ENCODE measurements at places on chromosomes 5 and 9.

DNA sequence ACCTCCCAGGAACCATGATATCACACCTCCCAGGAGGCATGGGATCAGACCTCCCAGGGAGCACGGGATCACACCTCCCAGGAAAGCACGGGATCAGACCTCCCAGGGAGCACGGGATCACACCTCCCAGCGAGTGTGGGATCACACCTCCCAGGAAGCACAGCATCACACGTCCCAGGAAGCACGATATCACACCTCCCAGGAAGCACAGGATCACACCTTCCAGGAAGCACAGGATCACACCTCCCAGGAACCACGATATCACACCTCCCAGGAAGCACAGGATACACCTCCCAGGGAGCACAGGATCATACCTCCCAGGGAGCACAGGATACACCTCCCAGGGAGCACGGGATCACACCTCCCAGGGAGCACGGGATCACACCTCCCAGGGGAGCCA lies 30.0 kb upstream of the FCN2 start:
- no peak for DNase-seq

DNA sequence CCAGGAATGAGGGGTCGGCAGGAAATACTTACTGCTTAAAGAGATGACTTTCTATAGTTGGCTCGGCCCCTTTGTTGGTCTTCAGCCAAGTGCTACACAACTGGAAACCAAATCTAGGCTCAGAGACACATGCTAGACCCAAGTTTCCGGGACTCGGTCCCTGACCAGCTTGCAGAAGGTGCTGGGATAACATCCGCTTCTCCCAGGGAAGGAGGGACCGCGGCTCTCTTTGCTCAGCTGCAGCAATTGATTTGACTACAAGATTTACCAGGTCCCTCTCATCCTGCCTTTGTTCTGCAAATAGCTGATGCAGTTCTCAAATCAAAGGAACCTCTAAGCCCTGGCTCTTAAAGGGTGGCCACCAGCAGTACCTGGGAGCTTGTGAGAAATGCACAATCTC lies 314.7 kb downstream of the MLLT3 start:
- DNase-seq, result no peak

GRCh38 chr5:58893551-58893950 lies 310.7 kb downstream of the RAB3C start:
- DNase-seq, result no peak

DNA sequence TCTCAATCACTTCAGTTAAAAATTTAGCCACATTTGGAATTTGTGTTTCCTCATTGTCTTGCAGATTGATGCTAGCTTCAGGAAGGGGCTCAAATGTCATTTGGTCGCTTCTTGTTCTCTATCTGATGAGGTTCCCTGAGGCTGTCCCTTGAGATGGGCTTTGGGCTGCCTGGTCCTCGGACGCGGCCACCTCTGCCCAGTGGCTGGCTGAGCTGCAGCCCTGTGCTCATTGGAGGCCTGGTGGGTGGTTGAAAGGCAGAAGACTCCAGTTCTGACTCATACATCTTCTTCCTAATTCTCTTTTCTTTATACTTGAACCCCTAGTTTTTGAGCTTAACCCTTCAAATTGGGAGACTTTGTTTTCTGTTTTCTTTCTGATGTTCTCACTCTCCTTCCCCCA lies 78.8 kb upstream of the NTRK2 start:
- no peak for DNase-seq

GRCh38 chr5:16975950-16976624 lies 40.0 kb upstream of the MYO10 start:
- no peak for DNase-seq

DNA sequence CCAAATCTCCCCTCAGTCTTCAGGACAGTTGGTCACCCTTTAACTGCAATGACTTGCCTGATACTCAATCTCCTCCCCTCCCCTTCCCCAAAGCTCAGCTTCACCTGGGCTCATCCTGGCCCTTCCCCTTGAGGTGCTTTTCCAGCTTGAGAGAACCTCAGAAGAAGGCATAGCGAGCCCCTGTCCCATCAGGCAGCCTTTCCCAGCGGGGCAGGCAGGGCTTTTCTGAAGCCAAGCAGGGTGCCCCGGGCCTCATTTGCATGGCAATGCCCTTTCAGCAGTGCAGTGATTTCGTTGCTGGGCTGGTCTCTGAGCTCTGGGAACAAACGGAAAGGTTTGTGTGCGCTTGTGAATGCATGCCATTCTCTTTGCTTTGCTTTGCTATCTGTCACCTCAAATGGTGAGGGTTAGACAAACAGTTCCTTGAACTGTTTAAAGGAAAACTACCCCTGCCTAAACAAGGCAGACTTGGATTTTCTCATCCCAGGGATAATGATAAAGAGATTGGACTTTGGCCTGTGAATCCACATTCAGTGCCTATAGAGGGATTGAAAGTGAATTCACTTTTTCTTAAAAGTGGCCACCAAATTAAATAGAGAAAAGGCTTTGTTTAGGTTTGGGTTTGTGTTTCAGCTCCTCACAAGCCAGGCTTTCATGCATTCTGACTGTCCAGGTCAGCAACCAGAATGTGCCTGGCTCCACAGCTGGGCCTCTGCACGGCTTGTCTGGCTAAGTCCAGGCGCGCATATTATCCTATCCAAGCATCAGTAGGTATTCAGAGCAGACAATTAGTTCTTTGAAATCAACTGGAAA lies 165.3 kb downstream of the ZNF608 start:
- DNase-seq, result no peak

DNA sequence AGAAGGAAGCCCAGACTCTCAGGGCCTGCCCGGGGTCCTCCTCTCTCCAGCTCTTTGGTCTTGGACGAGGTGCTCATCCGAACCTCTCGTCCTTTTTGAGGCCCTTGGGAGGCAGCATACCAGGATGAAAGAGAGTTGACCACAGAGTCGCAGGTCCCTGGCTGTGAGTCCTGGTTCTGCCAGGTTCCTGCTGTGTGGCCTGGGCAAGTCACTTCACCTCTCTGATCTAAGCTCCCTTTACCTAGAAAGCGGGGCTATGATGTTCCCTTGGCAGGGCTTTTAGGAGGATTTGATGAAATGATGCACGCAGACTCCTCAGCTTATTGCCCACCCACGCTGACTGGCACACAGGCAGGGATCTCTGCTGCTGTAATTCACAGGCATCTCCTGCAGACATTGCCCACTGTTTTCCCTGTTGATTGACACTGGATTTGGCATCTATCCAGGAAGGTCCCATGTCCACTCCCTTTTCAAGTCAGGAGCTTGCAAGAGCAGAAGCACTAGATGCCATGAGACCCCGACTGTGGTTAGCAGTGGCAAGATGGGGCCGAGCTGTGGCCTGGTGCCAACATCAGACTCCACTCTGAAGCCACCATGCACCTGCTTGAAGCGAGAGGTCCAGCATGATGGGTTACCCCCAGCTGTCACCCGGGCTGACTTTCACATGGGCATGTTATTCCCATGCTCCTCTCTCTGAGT lies 71.5 kb downstream of the MACROH2A1 start:
- no peak for DNase-seq

- DNase-seq, result no peak
Observed at GRCh38 chr9:24936117-24936516, 390.4 kb upstream of the IZUMO3 start.

DNA sequence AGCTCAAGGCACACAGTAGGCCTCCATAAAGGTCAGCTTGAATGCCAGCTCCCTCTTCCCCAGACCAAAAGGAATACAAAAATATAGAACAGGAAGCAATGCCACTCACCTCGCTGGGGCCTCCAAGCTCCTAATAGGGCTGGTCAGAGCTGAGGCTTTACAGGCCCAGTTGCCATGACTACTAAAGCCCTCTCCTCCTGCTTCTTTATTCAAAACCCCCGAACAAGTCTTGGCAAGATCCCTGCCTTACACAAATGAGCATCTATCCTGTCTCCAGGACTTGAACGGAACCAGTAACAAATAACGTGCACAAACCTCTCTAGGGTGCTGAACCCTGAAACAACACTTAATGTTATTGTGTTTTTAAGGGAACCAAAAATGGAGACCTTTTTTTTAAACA lies 136.3 kb downstream of the SIL1 start:
- no peak for DNase-seq

- no peak for DNase-seq
Observed at GRCh38 chr9:98563212-98563907, 145.4 kb downstream of the GABBR2 start.

- no peak for DNase-seq
Observed at GRCh38 chr9:4926239-4926638, 58.8 kb upstream of the JAK2 start.

DNA sequence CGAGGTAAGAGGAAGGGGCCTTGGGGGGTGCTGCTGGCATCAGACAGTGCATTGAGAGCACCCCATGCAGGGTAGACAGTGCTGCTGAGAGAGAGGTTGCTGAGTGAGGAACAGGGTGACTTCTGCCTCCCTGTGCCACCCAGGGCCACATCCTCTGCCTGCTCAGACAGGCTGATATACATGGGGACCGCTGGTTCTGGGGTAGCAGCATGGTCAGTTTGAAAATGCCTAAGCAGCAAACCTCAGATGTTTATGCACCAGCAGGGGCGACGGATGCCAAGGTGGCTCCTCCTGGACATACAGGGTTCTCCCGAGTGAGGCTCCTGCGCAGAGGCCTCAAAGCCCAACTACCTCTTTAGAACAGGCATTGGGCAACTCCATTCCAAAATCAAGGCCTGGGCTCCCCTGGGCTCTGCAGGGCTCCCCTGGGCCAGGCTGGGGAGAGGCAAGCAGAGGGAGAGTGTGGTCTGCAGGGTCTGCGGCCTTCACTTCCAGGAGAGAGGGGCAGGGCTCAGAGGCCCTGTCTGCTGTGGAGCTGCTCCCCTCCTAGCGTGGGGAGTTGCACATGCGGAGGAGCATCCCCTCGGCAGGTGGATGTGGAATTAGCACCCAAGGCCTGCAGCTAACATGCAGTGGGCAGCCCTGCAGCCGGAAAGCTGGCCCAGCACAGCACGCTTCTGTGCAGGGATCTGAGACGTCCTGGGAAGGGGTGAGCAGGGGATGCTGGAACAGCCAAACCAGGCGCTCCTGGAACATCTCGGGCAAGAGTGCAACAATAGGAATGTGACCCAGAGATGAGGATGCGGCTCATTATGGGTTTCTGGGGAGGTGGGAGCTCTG lies 46.5 kb downstream of the IRX2 start:
- DNase-seq, result no peak

- no peak for DNase-seq
Observed at GRCh38 chr9:108751369-108751768, 104.4 kb downstream of the ACTL7B start.

- no peak for DNase-seq
Observed at GRCh38 chr9:3342159-3342777, 183.5 kb downstream of the RFX3 start.

DNA sequence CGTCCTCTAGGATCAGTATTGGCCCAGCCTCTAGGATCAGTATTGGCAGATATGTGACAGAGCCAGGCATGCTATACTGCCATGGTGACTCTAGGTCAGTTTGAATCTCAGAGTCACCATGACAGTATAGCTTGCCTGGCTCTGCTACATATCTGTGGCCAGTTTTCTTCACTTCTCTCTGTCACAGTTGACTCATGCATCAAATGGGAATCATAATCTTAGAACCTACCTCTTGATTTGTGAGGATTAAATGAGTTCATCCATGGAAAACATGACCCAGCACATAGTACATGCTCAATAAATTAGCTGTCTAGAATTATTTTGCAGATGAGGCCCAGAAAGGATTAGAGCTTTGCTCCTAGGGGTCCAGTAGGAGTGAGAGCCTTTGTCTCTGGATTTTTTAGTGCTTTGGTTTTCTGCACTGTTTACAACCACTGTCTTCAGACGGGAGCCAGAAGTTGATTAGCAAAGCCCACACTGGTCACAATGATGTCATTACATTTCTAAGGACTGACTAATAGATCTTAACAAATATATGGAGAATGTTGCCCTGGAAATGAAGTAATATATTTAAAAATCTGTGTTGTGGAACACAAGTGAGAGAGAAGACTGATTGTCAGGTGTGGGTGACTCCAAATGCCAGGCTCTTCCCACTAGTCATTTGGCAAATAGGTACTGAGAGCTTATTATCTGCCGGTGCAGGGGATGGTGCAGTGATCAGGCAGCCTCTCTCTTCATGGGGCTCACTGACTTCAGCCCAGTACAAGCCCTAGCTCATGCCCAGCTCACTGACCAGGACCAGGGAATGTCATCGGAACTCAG lies 76.0 kb downstream of the COL15A1 start:
- peak; percentile 91 for DNase-seq

DNA sequence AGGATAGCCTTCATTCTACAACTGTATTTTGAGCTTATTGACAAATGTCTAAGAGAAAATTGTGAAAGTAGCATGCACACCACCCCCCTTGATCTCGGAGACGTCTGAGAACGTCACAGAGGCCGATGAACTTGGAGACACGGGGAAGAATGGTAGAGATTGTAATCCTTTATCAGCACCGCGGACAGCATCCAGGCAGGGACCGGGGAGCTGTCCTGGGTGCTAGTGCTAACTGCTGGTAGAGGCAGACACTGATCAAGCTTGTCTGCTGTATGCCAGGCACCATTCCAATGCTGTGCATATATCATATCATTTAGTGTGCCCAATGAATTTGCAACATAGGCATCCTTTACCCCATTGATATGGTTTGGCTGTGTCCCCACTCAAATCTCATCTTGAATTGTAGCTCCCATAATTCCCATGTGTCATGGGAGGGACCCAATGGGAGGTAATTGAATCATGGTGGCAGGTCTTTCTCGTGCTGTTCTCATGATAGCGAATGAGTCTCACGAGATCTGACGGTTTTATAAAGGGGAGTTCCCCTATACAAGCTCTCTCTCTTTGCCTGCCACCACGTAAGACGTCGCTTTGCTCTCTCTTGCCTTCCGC lies 98.8 kb downstream of the LHX2 start:
- peak; percentile 24 for DNase-seq

- DNase-seq, result no peak
Observed at GRCh38 chr9:128070874-128071273, 2.8 kb downstream of the SLC25A25 start.

DNA sequence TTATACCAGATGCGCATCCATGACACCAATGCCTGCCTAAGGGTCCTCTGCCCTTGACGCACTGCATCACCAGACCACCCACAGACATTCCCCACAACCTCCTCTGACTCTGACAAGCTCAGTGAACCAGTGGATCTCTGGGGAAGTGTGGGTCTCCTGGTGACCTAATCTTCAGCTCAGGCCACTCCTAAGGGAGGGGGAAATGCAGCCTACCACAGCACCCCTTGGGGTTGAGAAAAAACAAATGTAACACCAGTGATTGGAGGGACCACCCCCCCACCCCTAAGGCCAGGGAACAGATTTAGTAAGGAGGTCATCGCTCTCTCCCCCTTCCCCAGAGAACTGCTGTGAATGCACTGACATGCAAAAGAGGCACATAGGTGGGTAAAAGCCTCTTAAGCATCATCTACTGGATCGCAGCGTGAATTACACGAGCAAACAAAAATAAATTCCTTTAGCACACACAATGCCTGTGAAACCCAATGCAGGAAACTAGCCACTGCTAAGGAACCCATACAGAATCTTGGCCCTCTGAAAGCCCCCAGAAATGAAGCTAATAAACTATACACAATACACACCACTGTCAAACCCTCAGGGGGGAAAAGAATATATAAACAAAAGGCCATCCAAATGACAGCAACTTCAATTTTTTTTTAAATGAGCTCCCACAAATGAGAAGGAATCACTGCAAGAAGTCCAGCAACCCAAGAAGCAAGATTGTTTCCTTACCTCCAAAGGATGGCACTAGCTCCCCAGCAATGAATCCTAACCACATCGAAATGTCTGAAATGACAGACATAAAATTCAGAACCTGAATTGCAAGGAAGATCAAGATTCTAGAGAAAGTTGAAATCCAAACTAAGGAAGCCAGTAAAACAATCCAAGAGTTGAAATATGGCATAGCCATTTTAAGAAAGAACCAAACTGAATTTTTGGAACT lies 513.7 kb upstream of the PTGER4 start:
- no peak for DNase-seq

Measured in AG09319 (cell line).